Upper lobe of left lung (tissue), 6 donors: ENCODE measurements at places on chromosomes 7 and 10. TPM values are rescaled to one million over a fixed set of nuclear protein-coding genes. Genes with fewer than 3 reads are reported as not detected.

GRCh38 chr7:23358152-23358674 is 59.1 kb downstream of the MALSU1 start:
- DNase-seq, result no peak

- DNase-seq, result no peak
Measured at GRCh38 chr10:70668454-70668970, 3.8 kb upstream of the ADAMTS14 start.

Gene UPK3BL2
- total RNA-seq, result 3.0 TPM

Gene LEP
- total RNA-seq, result not detected

Gene ADAP1
- 31.9 TPM for total RNA-seq

Gene TCTN3
- 14.9 TPM for total RNA-seq
